Cardiac muscle cell (in vitro differentiated cells and primary cell): ENCODE measurements at places on chromosomes 16 and 17.
A peak's percentile ranks its signal among the peaks of the same experiment; 100 is the strongest.

DNA sequence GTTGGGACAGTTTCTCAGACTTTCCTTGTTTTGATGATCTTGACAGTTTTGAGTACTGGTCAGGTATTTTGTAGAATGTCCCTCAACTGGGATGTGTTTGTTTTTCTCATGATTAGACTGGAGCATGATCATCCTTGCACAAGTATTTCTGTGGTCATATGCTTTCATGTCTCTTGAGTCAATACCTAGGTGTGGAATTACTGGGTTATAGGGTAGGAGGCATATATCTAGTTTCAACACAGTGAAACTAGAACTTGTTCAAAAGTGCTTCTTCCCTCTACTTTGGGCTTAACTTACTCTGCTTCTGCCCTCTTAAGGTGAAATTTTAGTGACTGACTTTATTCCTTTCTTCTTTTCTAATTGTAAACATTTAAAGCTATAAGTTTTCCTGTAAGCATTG lies 30.1 kb downstream of the IKZF3 start:
- DNase-seq, result no peak

DNA sequence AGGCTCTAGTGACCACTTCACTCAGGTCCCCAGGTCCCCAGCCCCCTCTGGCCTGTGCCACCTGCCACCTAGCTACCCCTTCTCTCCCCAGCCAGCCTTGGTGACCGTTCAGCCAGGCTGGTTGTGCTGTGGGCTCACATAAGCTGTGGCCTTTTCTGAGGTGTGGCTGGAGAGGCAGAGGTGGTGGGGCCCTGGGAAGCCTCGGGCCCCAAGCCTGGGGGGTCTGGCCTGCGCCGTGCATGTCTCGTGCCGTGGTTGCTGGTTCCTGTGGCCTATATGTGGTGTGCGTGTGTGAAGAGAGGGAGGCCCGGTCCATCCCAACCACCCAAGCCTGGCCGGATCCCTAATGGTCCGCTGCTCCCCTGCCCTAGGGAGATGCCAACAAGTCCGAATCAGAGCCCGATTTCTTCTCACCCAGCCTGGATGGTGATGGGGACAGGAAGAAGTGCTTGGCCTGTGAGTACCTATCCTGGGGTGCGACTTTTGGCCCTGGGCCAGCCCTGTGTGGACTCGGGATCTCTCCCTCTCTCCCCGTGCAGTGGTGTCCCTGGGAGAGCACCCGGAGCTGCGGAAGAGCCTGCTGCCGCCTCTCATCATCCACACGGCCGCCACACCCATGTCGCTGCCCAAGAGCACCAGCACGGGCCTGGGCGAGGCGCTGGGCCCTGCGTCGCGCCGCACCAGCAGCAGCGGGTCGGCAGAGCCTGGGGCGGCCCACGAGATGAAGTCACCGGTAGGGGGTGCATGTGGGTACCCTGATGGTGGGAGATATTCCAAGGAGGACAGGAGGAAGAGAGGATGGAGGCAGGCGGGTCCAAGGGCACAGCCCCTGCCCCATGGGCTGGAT lies 35.9 kb downstream of the CACNA1G start:
- DNase-seq, result no peak

DNA sequence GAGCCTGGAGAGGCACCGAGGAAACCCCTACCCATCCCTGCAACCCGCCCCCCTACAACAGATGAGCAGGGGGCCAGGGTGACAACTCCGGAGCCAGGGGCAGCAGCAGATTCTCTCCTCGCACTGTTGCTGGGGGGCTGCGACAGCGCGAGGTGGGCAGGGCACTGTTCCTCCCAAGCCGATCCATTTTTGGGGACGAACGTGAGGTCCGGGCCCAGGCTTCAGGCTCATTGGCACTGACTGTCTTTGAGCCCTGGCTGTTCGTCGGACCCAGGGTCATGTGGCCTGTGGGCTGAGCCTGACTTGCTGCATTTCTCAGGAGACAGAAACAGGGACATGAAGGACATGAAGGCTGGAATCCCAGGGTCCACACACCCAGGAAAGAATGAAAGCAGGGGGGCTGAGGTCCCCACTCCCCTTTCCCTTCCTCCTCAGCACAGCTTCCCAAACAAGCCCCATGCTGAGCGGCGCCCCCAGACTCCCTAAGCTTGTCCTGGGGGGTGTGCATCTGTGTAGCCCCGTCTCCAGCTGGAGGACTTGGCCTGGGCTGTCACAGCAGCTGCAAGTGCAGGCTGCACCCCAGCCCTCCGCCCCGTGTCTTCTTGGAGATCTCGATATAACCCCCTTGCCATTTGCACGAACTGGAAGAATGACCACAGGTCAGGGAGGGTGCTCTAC lies 18.7 kb downstream of the CEP295NL start:
- no peak for DNase-seq

GRCh38 chr17:28178800-28179199 lies 136.3 kb downstream of the NLK start:
- DNase-seq, result no peak

DNA sequence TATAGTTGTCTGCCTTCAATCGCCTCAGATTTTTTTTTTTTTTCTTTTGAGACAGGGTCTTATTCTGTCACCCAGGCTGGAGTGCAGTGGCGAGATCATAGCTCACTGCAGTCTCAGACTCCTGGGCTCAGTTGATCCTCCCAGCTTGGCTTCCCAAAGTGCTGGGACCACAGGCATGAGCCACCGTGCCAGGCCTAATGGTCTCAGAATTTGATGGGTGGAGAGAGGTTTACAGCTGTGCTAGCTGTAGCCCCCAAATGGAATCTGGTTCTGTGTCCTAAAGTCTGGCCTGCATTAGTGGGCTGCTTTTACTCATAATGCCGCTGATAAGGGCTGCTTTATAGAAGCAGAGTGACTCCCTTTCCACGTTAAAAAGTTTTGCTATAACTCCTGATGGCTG lies 5.1 kb downstream of the ZNRF1 start:
- DNase-seq, result no peak

- peak; percentile 15 for DNase-seq
These were observed 100.7 kb downstream of the MGAT5B start for GRCh38 chr17:76968707-76969597.
